ENCODE measurements at places on chromosomes 2 and 18.
A peak's percentile ranks its signal among the peaks of the same experiment; 100 is the strongest.

DNA sequence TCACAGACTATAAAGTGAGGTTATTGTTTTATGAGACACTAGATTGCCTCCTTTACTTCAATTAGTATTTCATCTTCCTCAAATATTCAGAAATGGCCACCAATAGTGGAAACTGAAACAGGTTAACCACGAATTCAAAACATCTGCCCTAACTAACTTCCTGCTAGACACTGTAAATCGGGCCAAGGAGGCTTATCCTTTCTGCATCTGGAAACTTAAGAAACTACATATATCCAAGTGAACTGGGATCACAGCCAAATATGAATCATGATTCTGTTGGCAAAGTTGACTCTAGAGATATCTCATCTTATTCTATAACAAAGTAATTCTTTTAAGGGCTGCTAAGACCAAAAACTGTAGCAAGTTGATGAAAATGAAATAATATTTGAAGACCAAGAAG, 136.6 kb upstream of the ZC3H15 start:
- peak; percentile 62 for DNase-seq

DNA sequence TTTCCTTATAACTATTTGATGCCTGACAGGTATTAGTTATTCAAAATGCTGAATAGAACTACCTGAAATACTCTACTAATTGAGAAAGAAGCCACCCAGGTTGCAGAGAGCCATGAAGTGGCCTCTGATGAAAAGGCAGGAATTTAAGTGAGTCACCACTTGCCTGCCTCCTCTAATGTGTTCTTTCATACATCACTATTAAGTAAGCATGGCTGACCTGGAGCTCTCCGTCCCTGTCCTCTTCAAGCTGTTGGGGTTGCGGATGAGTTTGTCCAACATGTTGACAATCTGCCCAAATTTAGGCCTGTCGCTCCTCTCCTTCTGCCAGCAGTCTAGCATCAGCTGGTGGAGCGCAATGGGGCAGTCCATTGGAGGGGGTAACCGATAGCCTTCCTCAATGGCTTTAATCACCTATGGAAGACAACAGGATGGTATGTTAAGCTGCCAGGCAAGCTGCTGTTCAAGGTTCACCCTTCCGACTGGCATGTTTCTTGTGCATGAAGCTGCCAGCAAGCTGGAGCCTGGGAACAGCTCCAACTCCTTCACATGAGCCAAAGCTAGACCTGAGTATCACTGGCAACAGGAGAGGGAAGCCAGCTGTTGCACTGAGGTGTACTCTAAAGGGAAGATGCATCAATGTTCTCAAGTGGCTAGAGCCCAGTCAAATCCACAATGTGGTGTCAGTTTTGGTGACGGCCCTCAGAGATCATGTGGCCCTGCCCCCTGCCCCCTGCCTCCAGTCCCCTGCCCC, 142.2 kb downstream of the EPHA4 start:
- DNase-seq, result no peak

DNA sequence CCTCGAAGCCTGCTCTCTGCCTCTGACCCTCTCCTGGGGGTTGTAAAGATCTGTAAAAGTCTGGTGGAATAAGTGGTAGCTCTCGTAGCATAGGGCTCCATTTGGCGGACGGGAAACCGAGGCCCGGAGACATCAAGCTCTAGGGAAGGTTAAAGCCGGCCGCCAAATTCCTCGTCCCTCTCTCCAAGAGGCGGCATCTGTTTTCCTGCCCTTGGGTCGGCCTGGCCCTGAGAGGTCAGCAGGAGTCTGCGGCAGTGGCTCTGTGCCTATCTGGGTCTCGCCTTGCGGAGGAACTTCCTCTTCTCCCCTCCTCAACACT, 72.4 kb downstream of the TEX51 start:
- DNase-seq, result no peak

- no peak for DNase-seq
Measured at GRCh38 chr18:58438958-58439300, 190.0 kb downstream of the ALPK2 start.

DNA sequence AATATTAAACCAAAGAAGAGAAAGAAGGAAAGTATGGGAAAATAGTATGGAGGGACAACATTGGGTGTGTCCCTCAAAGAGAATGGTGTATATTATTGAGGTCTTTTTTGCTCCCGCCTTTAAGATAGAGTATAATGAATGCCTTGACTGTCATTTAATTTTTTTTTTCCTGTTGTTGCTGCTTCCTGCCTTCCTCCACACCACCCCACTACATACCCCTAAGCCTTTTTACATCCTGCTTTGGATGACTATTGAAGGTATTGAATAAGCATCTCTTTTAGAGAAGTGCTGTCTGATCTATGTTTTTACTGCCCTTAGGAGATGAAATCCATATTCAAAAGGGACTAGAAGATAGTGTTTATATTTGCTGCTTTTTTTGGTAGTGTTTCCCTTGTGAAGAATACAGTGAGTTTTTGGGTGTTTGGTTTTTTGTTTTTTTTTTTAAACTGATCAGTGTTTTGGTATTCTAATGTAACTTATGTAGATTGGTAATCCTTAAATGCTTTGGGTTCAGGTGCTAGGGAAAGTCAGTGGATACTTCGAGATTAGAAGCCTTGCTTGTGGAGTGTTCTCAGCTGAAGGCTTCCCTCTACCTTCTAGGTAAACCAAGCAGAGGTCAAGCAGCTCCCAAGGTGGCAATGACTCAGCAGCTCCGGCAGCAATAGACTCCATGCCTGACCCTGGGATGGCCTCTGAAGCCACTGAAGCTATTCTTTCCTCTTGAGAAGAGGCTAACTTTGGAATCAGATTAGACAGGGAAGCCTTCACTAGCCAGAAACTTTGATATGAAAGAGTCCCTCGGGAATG, 5.0 kb downstream of the FZD7 start:
- peak; percentile 77 for DNase-seq

GRCh38 chr2:58856100-58856499, 615.0 kb upstream of the FANCL start:
- DNase-seq, result no peak

DNA sequence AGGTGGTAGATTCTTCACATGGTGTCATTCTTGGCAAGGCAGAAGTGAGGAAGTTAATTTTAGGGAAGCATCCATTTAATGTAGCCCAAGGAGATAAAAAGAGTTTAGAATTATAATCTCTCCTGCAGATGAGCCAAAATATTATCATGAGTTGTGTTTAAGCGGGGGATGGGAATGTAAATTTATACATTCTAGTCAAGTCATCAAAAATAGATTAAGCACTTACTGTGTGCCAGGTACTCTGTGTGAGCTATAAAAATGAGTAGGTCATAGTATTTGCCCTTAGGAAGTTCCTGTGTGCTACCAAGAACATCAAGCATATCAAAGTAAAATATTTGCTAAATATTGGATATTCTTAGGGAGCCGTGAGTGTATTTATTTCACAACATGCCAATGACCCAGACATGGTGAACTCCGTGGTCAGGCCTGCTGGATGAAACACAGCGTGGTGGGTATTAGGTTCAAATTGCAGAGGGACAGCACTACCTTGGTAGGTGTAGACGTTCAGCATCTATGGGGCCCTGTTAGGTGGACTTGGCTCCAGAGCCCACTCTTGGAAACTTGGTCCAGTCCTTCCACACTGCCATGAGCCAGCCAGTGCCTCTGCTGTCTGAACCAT, 37.4 kb downstream of the MEIS1 start:
- no peak for DNase-seq

DNA sequence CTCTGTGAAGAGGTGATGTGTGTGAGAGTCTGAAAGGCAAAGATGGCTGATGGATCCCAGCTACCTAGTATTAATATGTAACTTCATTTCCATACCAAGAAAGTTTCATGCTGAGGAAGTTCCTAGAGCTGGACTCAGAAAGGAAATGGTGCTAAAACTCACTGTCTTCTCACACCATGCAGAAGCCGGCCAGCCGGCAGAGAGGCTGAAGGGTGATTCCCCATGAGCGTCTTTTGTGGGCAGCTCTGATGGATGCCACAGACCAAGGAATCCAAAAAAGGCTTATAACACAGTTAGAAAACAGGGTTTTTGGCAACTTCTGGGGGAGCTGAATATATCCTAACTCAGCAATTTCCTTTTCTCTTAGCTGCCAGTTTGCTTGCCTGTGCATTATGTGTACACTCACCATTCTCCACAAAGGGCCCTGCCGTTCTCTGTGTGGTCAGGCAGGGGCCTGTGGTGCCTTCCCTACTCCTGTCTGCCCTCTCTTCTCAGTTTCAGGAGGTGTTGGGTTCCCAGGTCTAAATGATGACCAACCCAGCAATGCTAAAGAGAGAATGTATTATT, 289.4 kb downstream of the MTX2 start:
- DNase-seq, result no peak

GRCh38 chr2:98936353-98937351, 627 bp upstream of the CRACDL start:
- DNase-seq, result no peak

GRCh38 chr2:5617796-5618195, 74.4 kb upstream of the SOX11 start:
- no peak for DNase-seq

- no peak for DNase-seq
Measured at GRCh38 chr2:48249025-48249424, 280.9 kb upstream of the STON1 start.

DNA sequence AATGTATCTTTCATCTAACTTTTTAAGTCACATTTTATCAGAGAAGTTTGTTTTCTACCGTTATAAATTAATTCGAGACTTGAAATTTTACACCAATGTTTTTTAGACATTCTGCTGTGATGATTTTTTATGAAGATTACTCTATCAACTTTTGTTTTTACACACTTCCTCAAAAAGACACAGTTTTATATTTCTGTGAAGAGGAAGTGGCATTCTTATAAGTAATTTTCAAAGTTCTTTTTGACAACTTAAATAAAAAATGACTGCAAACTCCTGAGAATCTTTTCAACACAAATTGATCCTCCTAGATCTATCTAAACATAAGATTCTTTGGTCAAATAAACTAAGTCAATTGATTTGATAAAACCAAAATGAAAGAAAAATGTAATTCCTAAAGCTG, 13.7 kb downstream of the ANKRD44 start:
- no peak for DNase-seq

- DNase-seq, result no peak
Measured at GRCh38 chr2:222447131-222447530, 22.8 kb downstream of the SGPP2 start.

GRCh38 chr2:73079636-73080035, 8.1 kb upstream of the SFXN5 start:
- DNase-seq, result no peak

- no peak for DNase-seq
Measured at GRCh38 chr2:7430869-7431641, 513.8 kb downstream of the RNF144A start.

DNA sequence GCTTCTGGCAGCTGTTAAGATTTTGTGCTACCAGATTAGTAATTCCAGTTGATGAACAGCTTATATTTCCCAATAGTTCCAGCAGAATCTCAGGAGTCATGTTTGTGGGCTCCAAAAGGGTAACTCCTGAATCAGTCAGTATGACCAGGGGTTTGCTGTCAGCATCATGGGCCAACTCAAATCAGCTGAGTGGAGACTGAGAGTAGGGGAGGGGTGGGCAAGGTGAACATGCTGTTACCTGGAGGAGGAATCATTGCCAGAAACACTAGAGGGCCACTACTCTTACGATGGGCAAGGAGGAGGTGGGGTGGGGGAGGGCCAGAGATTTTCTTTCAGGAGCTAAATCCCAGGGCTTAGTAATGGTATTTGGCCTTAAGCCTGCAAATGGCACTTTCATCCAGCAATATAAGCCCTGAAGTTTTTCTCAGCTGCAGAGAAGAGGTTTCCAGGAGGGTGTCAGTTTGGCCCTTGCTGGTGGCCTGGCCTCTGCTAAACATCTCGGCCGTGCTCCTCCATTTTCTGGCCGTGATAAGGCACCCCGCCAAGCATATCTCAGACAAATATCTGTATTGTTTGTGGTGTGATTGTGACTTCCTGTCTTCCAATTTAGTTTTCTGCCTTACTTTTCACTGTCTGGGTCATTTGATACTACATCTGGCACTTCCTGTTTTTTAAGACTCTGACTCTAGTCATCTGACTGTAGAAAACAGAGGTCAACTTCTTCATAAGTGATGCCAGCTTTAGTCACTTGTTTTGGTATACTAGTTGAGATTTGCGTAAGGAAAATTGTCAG, 120.5 kb upstream of the CXCR4 start:
- no peak for DNase-seq

GRCh38 chr18:22324191-22325131, 93.3 kb downstream of the CTAGE1 start:
- DNase-seq, result no peak

DNA sequence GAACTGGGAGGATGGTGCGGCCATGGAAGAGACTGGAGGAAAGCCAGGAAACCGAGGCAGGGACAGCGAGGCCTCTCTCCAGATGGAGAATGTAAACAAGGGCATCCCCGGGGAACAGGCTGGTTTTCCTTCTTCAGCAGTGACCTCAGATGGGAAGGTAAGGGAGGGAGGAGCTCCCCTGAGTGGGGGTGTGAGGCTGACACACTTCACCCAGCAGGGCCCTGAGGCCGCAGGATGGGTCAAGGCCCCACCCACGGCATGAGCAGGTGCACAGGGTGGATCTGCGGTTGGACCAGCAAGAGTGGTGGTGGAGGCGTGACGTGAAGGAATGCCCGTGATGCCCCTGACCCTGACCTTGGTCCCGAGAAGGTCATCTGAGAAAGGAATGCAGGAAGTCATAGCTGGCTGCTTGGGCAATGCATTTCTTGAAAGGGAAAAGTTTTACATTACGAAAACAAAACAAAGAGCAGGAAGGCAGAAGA, 48.1 kb downstream of the ADCY3 start:
- no peak for DNase-seq

- no peak for DNase-seq
Measured at GRCh38 chr2:66171530-66171929, 263.4 kb upstream of the MEIS1 start.

- no peak for DNase-seq
Measured at GRCh38 chr2:74873012-74873665, 39.2 kb downstream of the HK2 start.

- peak; percentile 50 for DNase-seq
Measured at GRCh38 chr2:50143822-50144575, 887.9 kb downstream of the NRXN1 start.

DNA sequence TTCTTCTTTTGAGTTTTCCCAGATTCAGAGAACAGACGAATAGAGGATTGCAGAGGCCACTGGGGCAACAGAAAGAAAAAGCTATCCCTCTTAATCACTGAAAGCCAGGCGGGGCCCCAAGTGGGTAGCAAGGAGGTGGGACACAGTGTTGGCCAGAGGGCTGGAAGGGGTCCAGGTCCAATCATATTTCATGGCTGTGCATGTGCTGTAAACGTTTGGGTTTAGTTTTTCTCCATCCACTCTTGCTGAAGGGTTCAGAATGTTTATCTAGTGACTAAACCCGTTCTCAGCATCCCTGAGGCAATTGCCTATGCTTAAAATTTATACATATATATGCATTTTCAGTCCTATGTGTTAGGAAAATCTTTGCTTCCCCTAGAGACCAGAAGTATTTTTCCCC, 99.4 kb upstream of the EPHA4 start:
- no peak for DNase-seq

Data from HT-29 (cell line).